ENCODE measurements at places on chromosomes 6 and 20.

GRCh38 chr6:169026175-169026574, 227.5 kb downstream of the THBS2 start:
- no peak for DNase-seq

- no peak for DNase-seq
Observed at GRCh38 chr6:142883011-142883410, 62.0 kb downstream of the HIVEP2 start.

- DNase-seq = no peak
Observed at GRCh38 chr6:89475634-89476033, 42.7 kb downstream of the ANKRD6 start.

DNA sequence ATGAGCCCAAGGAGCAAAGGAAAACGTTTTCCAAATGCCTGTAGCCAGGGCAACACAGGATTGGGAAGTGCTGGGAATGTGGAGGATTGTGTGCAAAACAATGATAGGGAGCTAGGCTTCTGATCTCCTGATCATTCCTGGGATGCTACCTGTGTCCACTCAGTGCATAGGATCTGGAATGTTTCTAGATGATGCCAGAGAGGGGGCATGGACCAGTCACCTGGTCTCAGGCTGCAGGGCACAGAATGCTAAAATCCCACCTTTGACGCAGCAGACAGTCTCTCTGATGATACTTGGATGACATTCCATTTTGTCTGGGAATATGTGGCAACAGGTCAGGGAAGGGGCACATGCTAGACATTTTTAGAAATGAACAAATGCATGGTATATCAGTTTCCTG, 128.9 kb downstream of the CLIC5 start:
- no peak for DNase-seq

DNA sequence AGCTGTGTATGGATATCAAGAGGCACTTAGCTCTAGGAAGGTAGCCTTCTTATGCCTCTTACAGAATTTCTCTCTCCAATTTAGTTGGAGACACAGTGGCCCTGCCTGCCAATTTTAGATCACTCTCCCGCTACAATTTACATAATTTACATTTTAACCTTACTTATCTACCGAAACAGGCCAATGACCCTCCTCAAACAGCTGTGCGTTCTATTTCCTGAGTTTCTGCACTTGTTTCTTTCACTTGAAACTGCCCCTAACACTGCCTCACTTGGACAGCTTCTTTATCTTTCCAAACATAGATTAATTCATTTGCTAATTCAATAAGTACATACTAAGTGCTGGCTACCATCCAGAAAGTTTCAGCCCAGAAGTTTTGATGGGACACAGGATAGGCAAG, 52.9 kb upstream of the HDDC2 start:
- no peak for DNase-seq

DNA sequence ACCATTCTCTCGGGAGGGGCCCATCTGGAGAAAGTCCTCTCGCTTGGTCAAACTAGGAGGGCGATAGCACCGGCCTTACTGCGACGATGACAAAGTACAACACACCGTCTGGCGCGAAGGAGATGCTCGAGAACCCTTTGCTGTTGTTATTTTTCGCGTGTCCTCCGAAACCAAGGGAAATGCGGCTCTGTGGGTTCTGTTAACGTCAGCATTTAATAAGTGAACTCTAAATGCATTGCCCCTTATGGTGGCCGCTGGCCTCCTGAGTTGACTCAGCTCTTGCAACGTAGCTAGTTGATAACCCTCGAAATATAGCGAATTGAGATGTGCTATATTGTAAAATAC, 577 bp upstream of the SCAND1 start:
- no peak for DNase-seq

DNA sequence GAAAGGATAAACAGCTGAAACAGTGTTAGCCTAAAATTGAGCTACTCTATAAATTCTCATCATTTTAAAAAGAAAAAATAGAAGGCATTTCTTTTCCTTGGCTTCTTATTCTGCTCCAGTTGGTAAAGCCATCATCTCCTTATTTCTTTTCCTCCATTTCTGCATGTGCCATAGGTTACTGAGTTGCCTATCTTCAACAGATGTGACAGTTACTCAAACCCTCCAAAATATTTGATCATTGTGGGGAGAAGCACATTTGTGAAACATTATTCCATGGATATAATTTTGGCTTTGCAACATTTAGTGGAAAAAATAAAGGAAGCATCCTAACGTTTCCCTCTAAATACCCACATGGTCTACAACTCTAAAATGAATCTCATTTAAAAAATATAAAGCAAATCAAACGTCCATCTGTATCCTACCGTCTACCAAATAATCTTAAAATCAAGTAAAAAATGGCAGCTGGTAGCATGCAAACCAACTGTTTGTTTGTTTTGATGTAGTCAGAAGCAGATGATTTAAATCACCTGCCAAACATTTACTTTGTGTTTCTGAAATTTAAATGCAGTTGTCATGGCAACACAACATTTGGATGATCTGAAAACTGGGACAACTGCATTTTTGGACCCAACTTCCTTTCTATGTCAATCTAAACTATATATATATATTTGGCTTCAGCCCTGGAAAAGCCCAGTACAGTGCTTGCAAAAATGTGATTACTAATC, 16.8 kb upstream of the SNX9 start:
- DNase-seq = no peak

GRCh38 chr6:83867527-83868161, 8.2 kb downstream of the CYB5R4 start:
- peak; percentile 74 for DNase-seq

DNA sequence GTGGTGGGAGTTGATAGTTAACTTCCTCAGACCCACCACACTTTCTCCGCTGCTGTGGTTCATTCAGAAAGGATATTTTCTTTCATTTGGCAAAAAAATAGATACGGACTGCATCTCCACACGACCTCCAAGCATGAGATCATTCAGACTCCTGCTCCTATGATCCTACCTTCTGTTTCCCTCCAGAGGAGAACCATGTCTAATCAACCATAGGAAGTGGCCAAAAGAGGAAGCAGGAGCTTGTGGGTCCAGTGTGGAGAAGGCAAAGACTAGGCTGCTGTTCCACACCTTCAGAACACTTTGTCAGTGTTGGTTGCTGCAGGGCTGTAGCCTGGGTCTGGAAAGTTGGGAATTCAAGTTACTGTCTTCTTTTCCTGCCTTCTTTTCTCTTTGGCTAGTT, 10.6 kb upstream of the KIF13A start:
- no peak for DNase-seq

DNA sequence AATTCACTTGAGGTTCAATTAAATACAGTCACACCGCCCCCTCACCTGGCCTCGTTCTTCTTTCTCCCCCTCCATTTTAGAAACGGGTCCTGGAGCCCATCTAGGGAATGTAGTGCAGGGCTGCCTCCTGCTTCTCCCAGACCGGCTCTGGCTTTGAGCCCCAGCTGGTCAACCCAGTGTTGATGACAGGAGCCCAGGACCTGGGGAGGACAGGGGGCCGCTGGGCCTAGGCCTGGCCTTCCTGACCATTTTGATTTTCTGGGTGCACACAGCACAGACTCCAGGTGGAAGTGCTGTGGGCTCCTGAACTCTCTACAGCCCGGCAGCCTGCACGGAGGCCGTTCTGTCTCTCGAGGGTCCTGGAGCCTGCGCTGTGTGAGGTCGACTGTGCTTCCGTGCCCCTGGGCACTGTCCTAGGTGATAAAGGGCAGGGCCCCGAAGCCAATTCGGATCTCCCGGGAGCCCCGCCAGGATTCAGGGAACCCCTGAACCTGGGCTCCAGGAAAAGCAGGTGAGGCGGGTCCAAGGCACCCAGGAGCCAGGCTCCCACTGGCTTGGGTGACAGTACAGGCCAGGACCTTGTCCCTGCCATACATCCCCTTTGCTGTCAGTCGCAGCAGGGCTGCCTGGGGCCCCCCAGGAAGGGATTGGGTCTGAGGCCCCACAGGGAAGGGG, 23.3 kb downstream of the NPEPL1 start:
- DNase-seq = no peak
